ENCODE measurements at places on chromosomes 12 and 14. TPM values are rescaled to one million over a fixed set of nuclear protein-coding genes. Genes with fewer than 3 reads are reported as not detected.

DNA sequence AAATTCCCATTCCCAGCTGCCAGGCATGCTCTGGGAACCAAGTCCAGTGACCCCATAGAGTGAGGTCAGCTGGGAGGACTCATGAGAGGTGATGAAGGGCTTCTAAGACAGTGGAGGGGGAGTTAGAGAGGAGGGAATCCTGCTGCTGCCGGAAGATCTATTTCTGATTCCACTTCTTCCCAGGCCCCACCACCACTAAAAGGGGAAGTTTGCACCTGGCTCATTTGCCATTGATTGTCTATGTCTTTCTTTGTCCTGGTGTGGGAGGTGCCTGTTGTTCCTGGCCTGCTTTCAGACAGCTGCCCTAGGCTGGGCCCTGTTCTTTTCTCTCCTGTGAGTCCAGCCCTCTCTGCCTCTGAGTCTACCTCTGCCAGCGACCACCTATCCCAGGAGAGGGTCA, 3.0 kb upstream of the KRT6A start:
- no peaks in the 10 kb centered on the region for H3K36me3 ChIP-seq
- no peak overlapping the region for H3K27ac ChIP-seq
- no peak overlapping the region for H3K4me3 ChIP-seq
- no peaks in the 10 kb centered on the region for H3K4me1 ChIP-seq
- no peaks in the 10 kb centered on the region for H3K27me3 ChIP-seq

The RPL10L gene
- total RNA-seq = not detected

The ABHD4 gene
- total RNA-seq = 8.7 TPM

DNA sequence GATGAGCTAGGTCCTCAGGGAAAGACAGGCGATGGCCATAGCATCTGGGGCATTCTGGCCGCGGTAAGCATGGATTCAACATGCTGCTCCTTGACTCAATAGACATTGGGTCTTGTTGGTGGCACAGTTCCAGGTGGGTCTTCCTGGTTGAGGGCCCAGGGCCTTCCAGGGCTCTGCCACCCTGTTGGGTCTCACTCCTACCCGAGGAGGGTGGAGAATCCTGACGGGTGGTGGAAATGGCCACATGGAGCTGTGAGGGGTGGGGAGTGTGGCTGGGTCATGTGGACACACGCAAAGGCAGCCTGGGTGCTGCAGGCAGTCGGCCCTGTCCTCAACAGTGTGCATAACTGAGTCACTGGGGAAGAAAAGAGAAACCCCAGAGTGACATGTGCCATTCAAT, 148.1 kb downstream of the KIF26A start:
- DNase-seq = no peak
- no peaks in the 10 kb centered on the region for H3K36me3 ChIP-seq
- peaks cover 8% of the 10 kb centered on the region for H3K4me1 ChIP-seq

- H3K4me3 ChIP-seq = no peak overlapping the region
- no peak overlapping the region for H3K27ac ChIP-seq
- H3K27me3 ChIP-seq = no peaks in the 10 kb centered on the region
- no peaks in the 10 kb centered on the region for H3K36me3 ChIP-seq
These were observed 637.8 kb downstream of the DIO2 start for GRCh38 chr14:79573486-79573885.

- no peak for DNase-seq
- no peak overlapping the region for H3K4me3 ChIP-seq
- H3K27me3 ChIP-seq = no peaks in the 10 kb centered on the region
- no peak overlapping the region for H3K27ac ChIP-seq
- no peaks in the 10 kb centered on the region for H3K36me3 ChIP-seq
These were observed 13.3 kb downstream of the RNASE3 start for GRCh38 chr14:20904393-20905029.

DNA sequence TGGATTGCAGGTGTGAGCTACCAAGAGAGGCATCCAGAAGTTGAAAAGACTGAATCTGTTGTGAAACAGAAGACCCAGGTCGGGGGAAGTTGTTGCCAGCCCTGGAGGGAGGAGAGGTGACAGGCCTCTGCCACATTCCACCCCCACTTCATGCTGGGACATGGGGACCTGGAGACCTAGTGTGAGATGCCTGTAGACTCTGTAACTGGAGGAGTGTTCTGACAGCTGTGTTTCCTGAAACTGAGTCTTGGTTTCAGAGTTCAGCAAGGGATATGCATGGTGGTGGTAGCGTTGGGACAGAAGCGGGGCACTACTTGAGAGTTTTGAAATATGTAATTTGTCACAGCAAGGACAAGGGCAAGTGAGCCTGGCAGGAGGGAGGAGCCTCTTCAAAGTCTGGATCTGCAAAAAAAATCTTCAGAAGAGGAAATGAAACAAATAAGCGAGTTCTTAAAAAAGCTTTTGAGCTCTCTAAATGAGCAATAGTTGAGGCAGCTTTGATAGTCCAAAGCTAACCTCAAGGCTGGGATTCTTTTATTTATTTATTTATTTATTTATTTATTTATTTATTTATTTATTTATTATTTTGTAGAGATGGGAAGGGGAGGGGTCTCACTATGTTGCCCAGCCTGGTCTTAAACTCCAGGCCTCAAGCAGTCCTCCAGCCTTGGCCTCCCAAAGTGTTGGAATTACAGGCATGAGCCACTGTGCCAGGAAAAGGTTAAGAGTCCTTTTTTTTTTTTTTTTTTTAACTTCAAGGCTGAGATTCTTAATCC, 58.9 kb upstream of the EEA1 start:
- peaks cover 20% of the 10 kb centered on the region for H3K4me1 ChIP-seq
- peak overlapping the region; percentile 61 for H3K27ac ChIP-seq
- no peak overlapping the region for H3K4me3 ChIP-seq
- H3K27me3 ChIP-seq = no peaks in the 10 kb centered on the region
- DNase-seq = peak; percentile 30

The RNASE1 gene
- total RNA-seq = 347 TPM

GRCh38 chr14:90027842-90028241, 34.0 kb upstream of the KCNK13 start:
- H3K27me3 ChIP-seq = no peaks in the 10 kb centered on the region
- H3K27ac ChIP-seq = no peak overlapping the region
- H3K36me3 ChIP-seq = no peaks in the 10 kb centered on the region
- no peaks in the 10 kb centered on the region for H3K4me1 ChIP-seq
- no peak overlapping the region for H3K4me3 ChIP-seq

- H3K36me3 ChIP-seq = no peaks in the 10 kb centered on the region
- H3K27ac ChIP-seq = no peak overlapping the region
- no peaks in the 10 kb centered on the region for H3K27me3 ChIP-seq
These were observed 708.6 kb upstream of the TMEM132C start for GRCh38 chr12:127558361-127558760.

The GRIN2B gene
- total RNA-seq = under 0.01 TPM

DNA sequence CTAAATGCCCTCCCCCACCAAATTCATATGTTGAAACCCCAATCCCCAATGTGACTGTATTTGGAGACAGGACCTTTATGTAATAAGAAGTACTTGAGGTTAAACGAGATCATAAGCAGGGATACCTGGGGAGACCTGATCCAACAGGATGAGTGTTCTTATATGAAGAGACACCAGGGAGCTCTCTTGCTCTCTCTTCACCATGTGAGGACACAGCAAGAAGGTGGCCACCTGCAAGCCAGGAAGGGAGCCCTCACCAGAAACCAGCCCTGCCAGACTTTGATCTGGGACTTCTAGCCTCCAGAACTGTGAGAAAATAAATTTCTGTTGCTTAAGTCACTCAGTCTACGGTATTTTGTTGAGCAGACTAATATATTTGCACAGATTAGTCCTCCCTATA, 113.6 kb downstream of the NUAK1 start:
- H3K4me1 ChIP-seq = no peaks in the 10 kb centered on the region
- no peak overlapping the region for H3K27ac ChIP-seq
- H3K4me3 ChIP-seq = no peak overlapping the region
- no peaks in the 10 kb centered on the region for H3K36me3 ChIP-seq

GRCh38 chr12:114404083-114404925, 1.6 kb downstream of the TBX5 start:
- no peaks in the 10 kb centered on the region for H3K36me3 ChIP-seq
- DNase-seq = no peak
- no peak overlapping the region for H3K27ac ChIP-seq
- H3K4me1 ChIP-seq = no peaks in the 10 kb centered on the region
- no peak overlapping the region for H3K4me3 ChIP-seq

- no peaks in the 10 kb centered on the region for H3K27me3 ChIP-seq
- H3K4me1 ChIP-seq = peaks cover 14% of the 10 kb centered on the region
- peak overlapping the region; percentile 95 for H3K4me3 ChIP-seq
- DNase-seq = peak; percentile 61
These were observed 732 bp downstream of the ZNF664 start for GRCh38 chr12:123973552-123974341.

DNA sequence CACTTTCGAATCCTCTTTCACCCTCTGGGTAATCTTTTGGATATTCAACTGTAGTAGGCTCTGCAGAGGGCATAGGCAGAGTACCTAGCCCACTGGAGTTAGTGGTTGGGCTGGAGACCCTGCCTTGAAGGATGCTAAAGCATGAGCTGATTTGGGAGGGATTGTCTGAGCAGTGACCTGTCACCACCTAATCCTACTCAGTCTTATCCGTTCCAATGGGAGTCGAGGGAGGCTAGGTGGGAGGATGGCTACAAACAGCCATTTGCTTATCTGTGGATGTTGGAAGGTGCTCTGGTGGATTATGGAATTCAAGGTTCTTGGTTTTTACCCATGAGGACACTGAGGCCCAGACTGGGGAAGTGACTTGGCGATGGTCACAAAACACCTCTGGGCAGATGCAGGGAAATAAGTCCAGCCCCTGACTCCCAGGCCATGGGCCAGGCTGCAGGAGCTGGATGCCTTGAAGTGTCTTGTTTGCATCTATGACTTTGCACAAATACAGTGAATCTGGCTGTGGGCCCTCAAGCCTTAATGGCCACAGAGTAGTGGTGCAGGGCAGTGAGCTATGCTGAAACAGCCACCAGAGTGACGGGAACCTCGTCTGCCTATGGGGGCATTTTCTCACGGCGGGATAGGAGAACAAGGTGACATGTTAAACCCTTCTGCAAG, 3.7 kb downstream of the KMT5A start:
- no peak for DNase-seq
- H3K4me1 ChIP-seq = peaks cover 20% of the 10 kb centered on the region
- H3K4me3 ChIP-seq = no peak overlapping the region
- H3K27ac ChIP-seq = peak overlapping the region; percentile 89

- H3K27ac ChIP-seq = no peak overlapping the region
- no peaks in the 10 kb centered on the region for H3K27me3 ChIP-seq
- H3K4me3 ChIP-seq = no peak overlapping the region
- H3K4me1 ChIP-seq = no peaks in the 10 kb centered on the region
- no peaks in the 10 kb centered on the region for H3K36me3 ChIP-seq
These were observed 1455.3 kb upstream of the FLRT2 start for GRCh38 chr14:84074626-84075025.

The FGF23 gene
- total RNA-seq = not detected

GRCh38 chr12:44227616-44228015, 391.7 kb downstream of the TMEM117 start:
- H3K4me3 ChIP-seq = no peak overlapping the region
- H3K4me1 ChIP-seq = no peaks in the 10 kb centered on the region
- H3K27ac ChIP-seq = no peak overlapping the region
- H3K36me3 ChIP-seq = no peaks in the 10 kb centered on the region

- DNase-seq = no peak
- no peaks in the 10 kb centered on the region for H3K27me3 ChIP-seq
- H3K36me3 ChIP-seq = no peaks in the 10 kb centered on the region
- no peaks in the 10 kb centered on the region for H3K4me1 ChIP-seq
These were observed 8.5 kb upstream of the PRKAB1 start for GRCh38 chr12:119659289-119659897.

- H3K4me1 ChIP-seq = no peaks in the 10 kb centered on the region
- H3K4me3 ChIP-seq = no peak overlapping the region
- H3K27ac ChIP-seq = no peak overlapping the region
- H3K27me3 ChIP-seq = no peaks in the 10 kb centered on the region
- no peaks in the 10 kb centered on the region for H3K36me3 ChIP-seq
These were observed 105.0 kb upstream of the PRB2 start for GRCh38 chr12:11500188-11500860.

All from pancreas (tissue), 10 donors.